Mesenteric fat pad (tissue), 1 donor: ENCODE measurements at places on chromosomes 7 and 10. TPM values are rescaled to one million over a fixed set of nuclear protein-coding genes. Genes with fewer than 3 reads are reported as not detected.

GRCh38 chr10:123574109-123574698, 92.0 kb upstream of the GPR26 start:
- DNase-seq, result peak; percentile 35

DNA sequence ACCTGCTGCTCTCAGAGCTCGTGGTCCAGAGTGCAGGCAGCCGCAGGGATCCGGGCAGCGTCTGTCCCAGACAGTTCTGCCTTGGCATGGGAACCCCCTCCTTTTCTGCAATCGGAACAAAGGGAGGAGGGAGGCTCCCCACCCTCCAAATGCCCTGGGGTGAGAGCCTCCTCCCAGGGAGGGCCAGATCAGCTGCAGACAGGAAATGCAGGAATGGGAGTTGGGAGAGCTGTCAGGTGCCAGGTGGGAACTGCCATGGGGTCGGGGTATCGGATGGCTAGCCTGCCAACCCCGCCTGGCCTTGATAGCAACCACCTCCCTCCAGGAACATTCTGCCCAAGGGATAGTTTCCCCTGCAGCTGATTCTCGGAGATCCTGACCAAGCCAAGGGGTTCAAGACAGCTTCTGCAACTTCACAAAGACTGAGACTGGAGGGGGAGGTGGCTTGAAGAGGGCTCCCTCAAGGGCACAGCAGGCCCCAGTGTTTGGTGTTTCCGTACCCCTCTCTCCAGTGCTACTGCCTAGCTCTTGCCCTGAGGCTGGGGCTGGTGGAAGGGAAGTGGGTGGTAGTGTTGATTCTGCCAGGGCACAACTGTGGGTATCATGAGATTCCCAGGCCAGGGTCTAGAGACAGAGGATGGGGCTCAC, at the start of gene CALML5:
Gene CALML5, minus strand, starts transcription at position 78 of the 648 bp plus-strand sequence. CDS start 132 bp downstream, outside the sequence.
- peak; percentile 68 for DNase-seq

The AIMP2 gene
- total RNA-seq, result 36.8 TPM

The ADCY1 gene
- total RNA-seq, result 3.3 TPM
